CD4-positive, alpha-beta memory T cell (primary cell): ENCODE measurements at places on chromosomes 12 and 14. TPM values are rescaled to one million over a fixed set of nuclear protein-coding genes. Genes with fewer than 3 reads are reported as not detected.

DNA sequence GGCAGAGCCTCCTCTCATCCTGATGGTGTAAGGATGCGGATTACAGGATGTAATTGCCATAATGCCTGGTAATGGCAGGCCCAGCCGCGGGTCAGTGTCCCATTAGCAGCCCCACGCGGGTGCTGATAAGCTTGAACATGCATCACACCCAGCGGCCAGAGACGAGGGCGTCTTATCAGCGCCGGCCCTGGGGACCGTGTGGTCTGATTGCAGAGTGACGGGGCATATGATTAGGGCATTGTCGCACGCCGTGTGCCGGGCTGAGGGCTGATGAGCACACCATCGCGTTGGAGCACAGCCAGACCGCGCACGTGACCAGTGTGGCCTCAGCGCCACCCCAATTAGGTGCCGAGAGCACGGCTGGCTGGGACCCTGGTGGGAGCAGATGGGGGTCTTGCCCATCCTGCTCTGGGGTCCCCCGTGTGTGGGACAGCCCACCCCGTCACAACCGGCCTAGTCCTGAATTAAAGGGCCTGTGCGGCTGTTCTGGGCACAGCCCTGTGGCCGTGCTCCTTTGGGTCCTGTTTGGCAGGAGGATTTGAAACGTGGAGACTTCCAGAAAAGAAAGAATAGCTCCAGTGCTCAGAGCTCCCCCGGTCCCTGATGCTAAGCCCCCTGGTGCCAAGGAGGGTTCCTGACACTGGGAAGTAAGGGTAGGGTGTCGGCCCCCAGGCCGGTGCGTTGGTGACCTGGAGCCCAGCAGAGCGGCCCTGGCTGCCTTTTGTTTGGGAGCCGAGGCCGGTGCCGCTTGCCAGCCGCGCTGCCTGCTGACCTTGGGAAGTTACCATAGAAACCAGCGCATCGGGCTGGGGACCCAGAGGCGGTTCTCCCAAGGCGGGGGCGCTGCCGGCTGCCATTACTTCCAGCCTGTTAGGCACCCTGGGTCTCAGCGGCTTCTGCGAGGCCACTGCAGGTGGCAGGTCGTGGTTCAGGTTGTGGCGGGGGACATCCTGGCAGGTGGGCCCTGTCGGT is 20.7 kb downstream of the KIF26A start:
- H3K4me3 ChIP-seq = no peak overlapping the region
- DNase-seq = no peak
- H3K27ac ChIP-seq = no peak overlapping the region
- H3K36me3 ChIP-seq = no peaks in the 10 kb centered on the region
- H3K27me3 ChIP-seq = no peaks in the 10 kb centered on the region

DNA sequence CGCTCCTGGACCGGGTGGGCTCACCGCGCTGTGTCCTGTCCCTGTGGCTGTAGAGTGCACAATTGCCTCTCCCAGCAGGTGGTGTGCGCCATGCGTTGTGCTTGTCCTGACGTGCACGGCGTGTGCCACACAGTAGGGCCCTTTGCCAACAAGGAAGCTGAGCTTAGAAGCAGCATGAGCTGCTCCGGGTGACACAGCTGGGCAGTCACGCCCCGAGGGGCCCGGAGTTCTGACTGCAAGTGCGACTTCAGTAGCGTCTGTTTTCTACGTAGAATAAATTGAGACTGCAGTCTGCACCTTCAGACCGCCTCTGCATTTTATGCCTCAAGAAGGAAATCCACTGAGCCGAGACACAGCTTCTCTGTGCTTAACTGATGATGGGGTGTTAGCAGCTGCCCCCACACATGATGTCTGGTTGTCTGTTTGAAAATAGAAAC is 81.6 kb downstream of the ADGRD1 start:
- H3K36me3 ChIP-seq = no peaks in the 10 kb centered on the region
- no peaks in the 10 kb centered on the region for H3K27me3 ChIP-seq
- no peaks in the 10 kb centered on the region for H3K4me1 ChIP-seq

GRCh38 chr14:65287264-65288131 is 125.0 kb upstream of the FUT8 start:
- H3K4me3 ChIP-seq = no peak overlapping the region
- peak; percentile 72 for DNase-seq
- peaks cover 67% of the 10 kb centered on the region for H3K4me1 ChIP-seq
- H3K27me3 ChIP-seq = no peaks in the 10 kb centered on the region

DNA sequence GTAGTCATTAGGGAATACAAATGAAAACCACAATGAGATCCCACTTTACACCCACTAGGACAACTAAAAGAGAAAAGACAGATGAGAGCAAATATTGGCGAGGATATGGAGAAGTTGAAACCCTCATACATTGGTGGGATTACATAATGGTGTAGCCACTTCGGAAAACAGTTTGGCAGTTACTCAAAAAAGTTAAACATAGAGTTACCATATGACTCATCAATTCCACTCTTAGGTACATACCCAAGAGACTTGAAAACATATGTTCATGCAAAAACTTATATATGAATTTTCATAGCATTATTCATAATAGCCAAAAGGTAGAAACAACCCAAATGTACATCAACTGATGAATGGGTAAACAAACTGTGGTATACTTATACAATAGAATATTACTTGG is 27.1 kb downstream of the ALDH1L2 start:
- H3K4me3 ChIP-seq = no peak overlapping the region
- no peak overlapping the region for H3K27ac ChIP-seq
- no peaks in the 10 kb centered on the region for H3K4me1 ChIP-seq
- no peaks in the 10 kb centered on the region for H3K36me3 ChIP-seq
- DNase-seq = no peak

- no peaks in the 10 kb centered on the region for H3K4me1 ChIP-seq
- DNase-seq = no peak
- H3K36me3 ChIP-seq = no peaks in the 10 kb centered on the region
- H3K4me3 ChIP-seq = no peak overlapping the region
- no peak overlapping the region for H3K27ac ChIP-seq
- H3K27me3 ChIP-seq = no peaks in the 10 kb centered on the region
Measured at GRCh38 chr12:33670284-33670683, 230.7 kb upstream of the SYT10 start.

DNA sequence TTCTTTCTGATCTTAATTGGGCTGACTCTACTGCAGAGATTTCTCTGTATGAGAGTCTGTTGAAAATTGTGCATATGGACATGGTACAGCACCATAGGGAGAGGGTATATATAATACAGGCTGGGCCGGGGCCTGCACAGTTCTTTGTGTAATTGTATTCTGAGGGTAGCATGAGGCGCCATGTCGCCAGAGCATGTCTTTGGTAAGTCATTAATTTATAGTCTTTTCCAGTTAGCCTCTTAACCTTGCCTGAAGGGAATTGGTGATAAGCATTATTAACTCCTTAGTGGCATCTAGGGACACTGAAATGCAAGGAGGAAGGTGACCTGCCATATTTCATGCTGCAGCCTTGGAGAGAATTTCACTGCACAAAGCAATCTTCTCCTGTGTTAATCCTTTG is 569.9 kb downstream of the TMTC2 start:
- no peaks in the 10 kb centered on the region for H3K4me1 ChIP-seq
- DNase-seq = no peak
- H3K27ac ChIP-seq = no peak overlapping the region
- no peaks in the 10 kb centered on the region for H3K27me3 ChIP-seq

DNA sequence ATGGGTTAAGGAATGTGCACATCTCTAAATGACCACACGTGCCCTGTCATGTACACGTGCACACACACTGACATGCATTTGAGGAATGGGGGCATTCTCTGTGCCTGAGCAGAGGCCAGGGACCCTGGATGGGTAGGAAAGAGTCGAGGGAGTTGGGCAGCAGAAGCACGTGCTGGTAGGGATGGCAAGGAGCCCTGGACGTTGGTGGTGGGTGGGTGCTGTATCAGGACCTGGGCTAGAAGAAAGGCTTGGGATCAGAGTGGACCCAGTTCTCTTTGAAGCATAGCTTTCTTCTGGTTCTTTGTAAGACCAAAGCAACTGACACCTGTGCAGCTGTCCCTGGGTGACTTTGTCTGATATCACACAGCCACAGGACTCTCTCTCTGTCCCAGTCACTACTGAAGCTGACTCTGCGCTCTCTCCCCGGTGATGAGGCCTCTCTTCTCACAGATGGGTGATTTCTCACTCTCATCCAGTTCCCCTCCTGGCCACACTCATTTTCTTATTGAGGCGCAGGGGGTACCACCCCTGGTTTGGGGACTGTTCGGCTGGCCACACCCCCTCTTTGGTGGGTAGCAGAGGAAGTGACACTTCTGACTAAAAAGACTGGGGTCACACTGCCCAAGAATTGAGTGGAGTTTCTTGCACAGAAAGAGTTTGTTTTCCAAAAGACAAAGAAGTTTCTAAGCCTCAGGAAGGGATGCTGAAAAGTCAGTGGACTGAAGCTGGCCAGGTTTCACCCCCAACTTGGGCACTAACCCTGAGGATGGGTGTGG is 171.7 kb upstream of the RTL1 start:
- no peak overlapping the region for H3K4me3 ChIP-seq
- no peaks in the 10 kb centered on the region for H3K27me3 ChIP-seq
- H3K36me3 ChIP-seq = no peaks in the 10 kb centered on the region
- no peak overlapping the region for H3K27ac ChIP-seq
- H3K4me1 ChIP-seq = no peaks in the 10 kb centered on the region

DNA sequence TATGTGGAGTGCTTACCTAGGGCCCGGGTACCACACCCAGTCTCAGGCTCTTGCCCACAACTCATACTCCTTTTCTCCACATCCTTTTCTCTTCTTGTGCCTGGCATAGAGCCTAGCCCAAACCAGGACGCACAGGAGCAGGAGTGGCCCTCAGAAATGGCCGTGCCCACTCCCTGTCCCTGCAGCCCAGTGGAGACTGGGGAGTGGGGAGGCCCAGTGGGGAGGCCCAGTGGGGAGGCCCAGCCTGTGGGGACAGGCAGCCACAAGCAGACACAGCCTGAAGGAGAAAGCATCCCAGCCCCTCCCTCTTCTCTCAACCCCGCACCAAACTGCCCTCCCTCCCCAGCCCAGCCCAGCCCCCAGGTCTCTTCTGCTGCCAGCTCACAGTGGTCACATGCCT is 196.8 kb downstream of the KIF26A start:
- no peaks in the 10 kb centered on the region for H3K36me3 ChIP-seq
- no peak overlapping the region for H3K27ac ChIP-seq
- no peak for DNase-seq
- no peaks in the 10 kb centered on the region for H3K4me1 ChIP-seq
- H3K4me3 ChIP-seq = no peak overlapping the region

GRCh38 chr14:64671591-64671990 is 32.6 kb upstream of the PLEKHG3 start:
- H3K36me3 ChIP-seq = no peaks in the 10 kb centered on the region
- DNase-seq = peak; percentile 71
- no peaks in the 10 kb centered on the region for H3K27me3 ChIP-seq

- no peaks in the 10 kb centered on the region for H3K27me3 ChIP-seq
- H3K4me1 ChIP-seq = peaks cover 16% of the 10 kb centered on the region
- peak overlapping the region; percentile 57 for H3K4me3 ChIP-seq
- H3K36me3 ChIP-seq = no peaks in the 10 kb centered on the region
- DNase-seq = no peak
- H3K27ac ChIP-seq = peak overlapping the region; percentile 79
Measured at GRCh38 chr14:54567224-54567638, 303 bp downstream of the SAMD4A start.

DNA sequence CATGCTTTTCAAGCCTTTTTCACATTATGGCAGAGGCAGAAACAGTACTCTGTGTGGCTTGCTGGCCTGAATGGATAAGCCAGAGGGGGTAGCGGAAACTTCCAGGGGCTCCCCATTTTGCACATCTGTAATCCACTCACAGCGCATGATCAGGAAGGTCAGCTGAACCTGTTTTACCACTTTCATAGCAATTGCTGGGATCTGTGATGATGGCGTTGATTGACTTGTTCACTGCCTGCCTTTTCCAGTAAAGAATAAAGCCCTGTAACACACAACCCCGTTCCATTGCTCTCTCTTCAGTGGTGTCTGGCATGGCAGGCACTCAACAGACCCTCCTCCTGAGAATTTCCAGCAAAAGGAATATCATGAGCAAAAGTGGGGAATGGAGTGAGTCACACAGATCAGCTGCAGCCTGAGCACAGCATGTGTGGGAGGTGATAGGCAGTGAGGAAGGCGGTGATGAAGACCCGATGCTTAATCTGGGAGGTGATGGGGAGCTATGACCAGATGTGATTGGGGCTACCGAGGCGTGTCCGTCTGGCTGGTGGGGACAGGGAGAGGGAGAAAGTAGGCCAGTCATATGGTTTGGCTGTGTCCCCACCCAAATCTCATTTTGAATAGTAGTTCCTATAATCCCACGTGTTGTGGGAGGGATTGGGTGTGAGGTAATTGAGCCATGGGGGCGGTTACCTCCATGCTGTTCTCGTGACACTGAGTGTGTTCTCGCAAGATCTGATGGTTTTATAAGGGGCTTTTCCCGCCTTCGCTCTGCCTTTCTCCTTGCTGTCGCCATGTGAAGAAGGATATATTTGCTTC is 44.7 kb upstream of the CHST11 start:
- H3K4me1 ChIP-seq = no peaks in the 10 kb centered on the region
- H3K27ac ChIP-seq = no peak overlapping the region
- H3K36me3 ChIP-seq = no peaks in the 10 kb centered on the region
- H3K4me3 ChIP-seq = no peak overlapping the region
- DNase-seq = no peak

DNA sequence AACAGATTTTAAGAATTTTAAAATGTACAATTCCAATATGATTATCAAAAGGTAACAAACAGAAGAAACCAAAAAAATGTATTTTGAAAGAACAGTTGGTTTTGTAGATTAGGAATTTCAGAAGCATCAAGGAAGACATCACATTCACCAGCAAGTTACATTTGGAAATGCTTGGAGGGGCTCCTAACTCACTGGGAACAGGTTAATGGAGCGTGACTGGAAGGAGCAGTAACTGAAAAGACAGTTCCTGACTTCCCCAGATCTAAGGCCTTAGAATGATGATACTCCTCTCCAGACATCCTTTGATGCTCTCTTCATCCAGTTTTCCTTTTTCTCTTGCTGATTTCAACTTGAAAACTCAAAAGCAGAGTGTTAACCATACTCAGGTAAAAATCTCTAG is 220.0 kb upstream of the EGLN3 start:
- DNase-seq = no peak
- H3K4me1 ChIP-seq = no peaks in the 10 kb centered on the region
- H3K27me3 ChIP-seq = no peaks in the 10 kb centered on the region
- no peaks in the 10 kb centered on the region for H3K36me3 ChIP-seq

DNA sequence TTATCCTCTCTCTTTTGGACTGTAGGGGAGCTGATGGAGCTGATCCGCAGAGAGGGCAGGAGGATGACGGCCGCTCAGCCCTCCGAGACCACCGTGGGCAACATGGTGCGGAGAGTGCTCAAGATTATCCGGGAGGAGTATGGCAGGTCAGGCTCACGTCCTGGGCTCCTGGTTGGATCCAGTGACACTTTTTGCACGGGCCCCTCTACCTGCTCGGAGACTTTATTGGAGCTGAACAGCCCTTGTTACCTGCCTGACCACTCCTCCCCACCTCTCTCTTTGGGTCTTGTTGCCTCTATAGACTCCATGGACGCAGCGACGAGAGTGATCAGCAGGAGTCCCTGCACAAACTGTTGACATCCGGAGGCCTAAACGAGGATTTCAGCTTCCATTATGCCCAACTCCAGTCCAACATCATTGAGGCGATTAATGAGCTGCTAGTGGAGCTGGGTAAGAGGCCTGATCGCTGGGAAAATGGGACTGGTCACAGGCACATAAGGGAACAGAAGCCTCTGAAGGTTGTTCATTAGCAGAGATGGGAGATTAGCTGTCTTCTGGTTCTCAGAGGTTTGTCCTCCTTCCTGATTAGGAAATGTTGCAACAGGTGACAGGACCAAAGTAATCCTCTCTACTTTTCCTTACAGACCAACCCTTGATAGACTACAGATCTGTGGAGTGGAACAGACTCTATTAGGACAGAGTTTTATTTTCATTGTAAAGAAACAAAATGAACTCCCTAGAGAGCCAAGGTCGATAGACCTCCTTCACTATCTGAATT is 718 bp downstream of the EIF2B2 start:
- DNase-seq = no peak
- H3K36me3 ChIP-seq = peaks cover 31% of the 10 kb centered on the region
- H3K27ac ChIP-seq = peak overlapping the region; percentile 80
- H3K27me3 ChIP-seq = no peaks in the 10 kb centered on the region
- H3K4me1 ChIP-seq = peaks cover 25% of the 10 kb centered on the region

The POTEG gene
- total RNA-seq = not detected

The JKAMP gene
- total RNA-seq = 29.9 TPM

The SRRM4 gene
- not detected for total RNA-seq
